Karpas-422 (cell line): ENCODE measurements at places on chromosomes 13 and 19. TPM values are rescaled to one million over a fixed set of nuclear protein-coding genes. Genes with fewer than 3 reads are reported as not detected.

MYBPC2 gene
- 23.4 and 48.3 TPM in 2 replicates for total RNA-seq

MBD3L3 gene
- not detected in 2 replicates for total RNA-seq

SHD gene
- total RNA-seq = 0.61 TPM in 1 of 2 replicates, not detected in the other

TRPC4 gene
- 0.25 TPM in 1 of 2 replicates, not detected in the other for total RNA-seq

TNFSF9 gene
- 10.3 and 14.5 TPM in 2 replicates for total RNA-seq

TEX29 gene
- 1.6 TPM in 1 of 2 replicates, not detected in the other for total RNA-seq

ELAVL3 gene
- total RNA-seq = not detected in 2 replicates
